ENCODE measurements at places on chromosomes 1 and 21.

DNA sequence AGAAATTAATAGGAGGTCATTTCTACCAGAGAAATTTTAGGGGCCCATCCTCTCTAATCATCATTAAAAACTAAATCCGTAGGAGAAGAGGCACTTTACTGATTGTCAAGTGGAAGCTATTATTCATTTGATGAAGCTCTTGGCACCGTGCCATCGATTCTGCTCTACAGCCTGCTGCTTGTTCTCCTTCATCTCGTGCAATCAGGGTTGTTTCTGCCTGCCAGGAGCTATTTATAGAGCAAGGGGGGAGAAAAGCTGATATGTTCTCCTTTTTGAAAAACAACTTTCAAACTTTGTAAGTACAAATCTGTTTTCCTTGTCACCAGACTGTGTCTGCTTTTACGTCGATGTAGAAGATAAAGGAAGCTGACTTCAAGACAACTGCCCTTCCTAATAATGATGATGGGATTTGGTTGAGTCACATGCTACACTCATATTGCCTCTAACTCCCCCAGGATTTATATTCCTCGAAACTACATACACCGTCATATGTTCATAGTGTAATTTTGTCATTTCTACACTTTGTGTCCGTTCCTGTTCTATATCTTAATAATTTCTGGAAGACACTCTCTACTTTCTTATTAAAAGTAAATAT lies 169.6 kb upstream of the LHX8 start:
- DNase-seq: peak; percentile 30

- no peak for DNase-seq
Observed at GRCh38 chr1:201139306-201139705, 12.3 kb upstream of the ASCL5 start.

GRCh38 chr1:42964044-42964812 lies 5.6 kb upstream of the SLC2A1 start:
- no peak for DNase-seq

- DNase-seq: no peak
Observed at GRCh38 chr1:68976916-68977610, 480.2 kb upstream of the DEPDC1 start.

DNA sequence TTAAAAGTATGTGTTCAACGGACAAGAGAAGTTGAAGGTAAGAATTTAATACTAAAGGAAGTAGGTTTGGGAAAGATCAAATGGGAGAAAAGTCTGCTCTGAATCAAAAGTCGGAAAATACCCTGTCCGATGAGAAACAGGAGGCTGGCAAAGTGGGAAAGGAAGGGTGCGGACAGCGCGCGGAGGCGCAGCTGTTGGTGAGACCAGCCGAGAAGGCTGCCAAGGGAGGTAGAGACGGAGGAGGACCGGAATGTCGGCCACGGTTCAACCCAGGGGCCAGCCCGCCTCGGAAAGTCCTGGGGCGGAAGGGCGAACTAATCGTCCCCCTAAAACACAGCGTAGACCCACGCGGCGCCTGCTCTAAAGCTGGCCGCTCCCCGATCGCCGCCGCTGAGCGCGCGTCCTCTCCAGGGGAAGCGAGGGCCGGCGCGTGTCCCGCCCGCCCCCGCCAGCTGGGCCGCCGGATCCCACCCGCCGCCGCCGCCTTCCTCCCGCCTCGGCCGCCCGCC lies 639 bp upstream of the SPATA1 start:
- DNase-seq: peak; percentile 51

DNA sequence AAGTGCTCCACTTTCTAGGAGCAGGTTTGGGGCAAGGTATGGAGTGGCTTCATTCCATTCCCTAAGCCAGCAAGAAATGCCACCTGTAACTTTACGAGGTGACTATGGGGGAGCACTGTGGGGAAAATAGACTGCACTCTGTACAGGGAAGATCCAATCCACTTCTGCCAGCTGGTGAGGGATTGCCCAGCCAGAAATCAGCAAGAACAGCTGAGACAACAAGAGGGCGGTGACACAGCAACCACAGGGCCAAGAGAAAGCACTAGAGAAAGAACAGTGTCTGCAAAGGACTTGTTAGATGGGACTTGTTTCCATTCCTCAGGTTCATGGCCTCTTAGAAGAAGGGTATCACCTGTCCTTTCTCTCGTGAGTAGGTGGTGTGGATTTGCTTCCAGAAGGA lies 19.6 kb downstream of the CAPN8 start:
- no peak for DNase-seq

DNA sequence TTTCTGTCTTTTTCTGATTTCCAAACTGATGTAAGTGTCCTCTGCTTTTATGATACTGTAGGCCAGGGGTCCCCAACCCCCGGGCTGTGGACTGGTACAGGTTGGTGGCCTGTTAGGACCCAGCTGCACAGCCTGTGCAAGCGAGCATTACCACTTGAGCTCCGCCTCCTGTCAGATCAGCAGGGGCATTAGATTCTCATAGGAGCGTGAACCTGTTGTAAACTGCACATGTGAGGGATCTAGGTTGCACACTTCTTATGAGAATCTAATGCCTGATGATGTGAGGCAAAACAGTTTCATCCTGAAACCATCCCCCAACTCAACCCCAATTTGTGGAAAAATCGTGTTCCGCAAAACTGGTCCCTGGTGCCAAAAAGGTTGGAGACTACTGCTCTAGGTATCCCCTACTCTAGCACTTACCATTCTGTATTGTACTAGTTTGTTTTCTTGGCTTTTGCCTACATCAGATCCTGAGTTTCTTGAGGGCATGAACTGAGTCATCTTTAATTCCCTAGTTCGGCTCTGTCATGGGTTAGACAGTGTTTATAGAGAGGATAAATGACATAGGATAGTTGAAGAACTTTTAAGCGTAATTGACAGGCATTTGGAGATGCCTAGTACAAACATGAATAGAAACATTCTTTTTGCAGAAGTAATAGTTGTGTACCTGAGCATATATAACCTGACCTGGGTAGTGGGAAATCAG lies 4.1 kb downstream of the ABCD3 start:
- no peak for DNase-seq

- no peak for DNase-seq
Observed at GRCh38 chr1:247627951-247628350, 22.6 kb downstream of the OR2G3 start.

DNA sequence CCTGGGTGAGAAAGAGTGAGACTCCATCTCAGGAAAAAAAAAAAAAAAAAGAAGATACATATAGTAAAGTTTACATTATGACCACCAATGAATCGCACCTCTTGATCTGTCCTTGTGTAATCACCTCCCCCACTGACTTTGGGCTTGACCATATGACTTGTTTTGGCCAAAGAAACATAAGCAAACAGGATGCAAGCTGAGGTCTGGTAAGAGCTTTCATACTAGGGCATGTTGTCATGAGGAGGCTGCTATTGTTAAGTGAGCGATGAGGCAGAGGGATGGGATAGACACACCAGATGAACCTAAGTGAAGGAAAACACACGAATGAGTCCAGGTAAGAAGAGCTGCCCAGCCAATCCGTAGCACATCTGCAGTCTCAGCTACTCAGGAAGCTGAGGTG lies 10.7 kb downstream of the ENAH start:
- DNase-seq: no peak

- DNase-seq: no peak
Observed at GRCh38 chr1:200474633-200475032, 64.8 kb upstream of the ZNF281 start.

DNA sequence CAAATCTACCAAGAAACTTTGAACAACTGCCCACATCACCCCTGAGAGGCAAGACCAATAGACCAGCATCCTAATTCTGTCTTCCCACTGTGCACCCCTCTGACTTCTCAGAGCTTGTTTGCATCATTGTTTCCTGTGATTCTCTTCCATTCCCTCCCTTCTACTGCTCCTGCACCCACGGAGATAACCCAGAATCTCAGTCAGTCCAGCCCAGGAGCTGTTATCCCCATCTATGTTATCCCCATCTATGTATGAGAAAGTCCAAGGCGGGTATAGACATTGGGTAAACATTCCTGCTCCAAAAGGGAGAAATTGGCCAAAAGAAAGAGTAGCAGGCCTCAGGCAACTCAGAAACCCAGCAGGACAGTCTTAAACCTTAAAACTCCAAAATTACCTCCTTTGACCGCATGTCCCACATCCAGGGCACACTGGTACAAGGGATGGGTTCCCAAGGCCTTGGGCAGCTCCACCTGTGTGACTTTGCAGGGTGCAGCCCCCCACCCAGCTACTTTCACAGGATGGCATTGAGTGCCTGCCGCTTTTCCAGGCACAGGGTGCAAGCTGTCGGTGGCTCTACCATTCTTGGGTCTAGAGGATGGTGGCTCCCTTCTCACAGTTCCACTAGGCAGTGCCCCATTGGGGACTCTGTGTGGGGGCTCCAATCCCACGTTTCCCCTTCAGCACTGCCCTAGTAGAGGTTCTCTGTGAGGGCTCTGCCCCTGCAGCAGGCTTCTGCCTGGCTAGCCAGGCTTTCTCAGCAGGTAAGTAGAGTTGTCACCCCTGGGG lies 414.8 kb downstream of the NPHP4 start:
- no peak for DNase-seq

DNA sequence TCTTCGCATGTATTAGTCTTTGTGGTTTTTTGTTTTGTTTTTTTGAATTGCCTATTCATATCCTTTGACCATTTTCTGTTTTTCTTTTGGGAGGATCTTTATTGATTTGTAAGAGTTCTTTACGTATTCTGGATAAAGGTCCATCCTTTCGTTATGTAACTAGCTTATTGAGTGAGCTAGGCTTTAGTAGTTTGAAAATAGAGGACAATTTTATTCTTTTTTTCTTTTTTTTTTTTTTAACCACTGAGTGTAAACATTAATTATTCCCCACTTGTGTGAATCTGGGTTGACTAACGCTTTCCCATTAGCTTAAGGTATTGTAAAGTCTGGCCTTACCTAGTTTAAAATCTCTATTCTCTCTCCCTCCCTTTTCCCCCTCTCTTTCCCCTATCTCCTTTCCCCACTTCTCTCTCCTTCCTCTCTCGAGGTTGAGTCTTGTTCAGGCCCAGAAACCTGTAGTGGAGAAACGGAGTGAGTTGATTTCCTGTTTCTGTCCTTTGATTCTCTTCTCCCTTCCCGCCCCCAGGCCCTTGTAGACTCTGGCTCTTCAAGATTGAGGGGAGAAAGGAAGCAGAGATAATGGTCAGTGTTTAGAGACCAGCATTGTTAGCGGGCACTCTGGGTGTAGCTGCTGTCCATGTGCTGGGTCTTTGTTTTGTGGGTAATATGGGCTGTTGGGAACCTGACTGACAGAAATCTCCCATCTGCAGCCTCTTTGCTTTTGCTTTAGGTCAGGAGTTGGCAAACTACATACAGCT lies 1.5 kb downstream of the MORC3 start:
- DNase-seq: no peak

- no peak for DNase-seq
Observed at GRCh38 chr1:201937624-201938213, 8.6 kb downstream of the LMOD1 start.

- no peak for DNase-seq
Observed at GRCh38 chr1:238112952-238113621, 222.4 kb upstream of the ZP4 start.

DNA sequence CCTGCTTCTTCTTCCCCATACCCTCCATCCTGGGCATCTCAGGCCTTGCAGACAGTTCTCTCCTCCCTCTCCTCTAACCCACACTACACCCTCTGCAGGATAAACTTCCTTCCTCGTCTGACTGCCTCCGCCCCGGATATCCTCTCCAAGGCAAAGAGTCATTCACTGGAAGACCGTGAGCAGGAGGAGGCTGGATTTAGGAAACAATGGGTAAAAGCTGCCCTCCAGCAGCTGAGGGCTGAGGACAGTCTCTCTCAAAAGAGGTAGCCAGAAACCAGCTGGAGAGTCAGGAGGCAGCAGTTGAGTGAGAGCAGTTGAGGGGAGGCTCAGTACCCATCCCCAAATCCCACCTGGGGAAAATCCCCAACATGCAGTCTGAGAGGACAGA lies 1.4 kb downstream of the CSRP1 start:
- no peak for DNase-seq

DNA sequence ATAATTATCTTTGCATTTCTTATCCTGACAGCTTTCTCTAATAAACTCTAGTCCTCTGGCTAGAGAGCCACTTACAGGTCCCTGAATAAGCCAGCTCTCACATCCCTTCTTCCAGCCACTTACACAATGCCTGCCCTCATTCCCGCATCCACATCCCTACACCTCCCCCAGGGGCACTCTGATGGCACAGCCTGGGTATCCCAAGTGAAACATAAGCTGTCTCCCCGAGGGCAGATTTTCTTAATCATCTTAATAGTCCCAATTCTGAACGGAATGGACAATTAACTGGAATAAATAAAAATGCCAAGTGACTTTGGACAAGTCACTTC lies 4.9 kb downstream of the RHOC start:
- no peak for DNase-seq

- DNase-seq: no peak
Observed at GRCh38 chr1:156880473-156880872, 13.0 kb upstream of the PEAR1 start.

GRCh38 chr21:15250384-15250783 lies 185.6 kb upstream of the NRIP1 start:
- DNase-seq: no peak

GRCh38 chr1:193537266-193538002 lies 351.0 kb upstream of the B3GALT2 start:
- no peak for DNase-seq

- no peak for DNase-seq
Observed at GRCh38 chr1:204041803-204042505, 31.0 kb upstream of the SOX13 start.

DNA sequence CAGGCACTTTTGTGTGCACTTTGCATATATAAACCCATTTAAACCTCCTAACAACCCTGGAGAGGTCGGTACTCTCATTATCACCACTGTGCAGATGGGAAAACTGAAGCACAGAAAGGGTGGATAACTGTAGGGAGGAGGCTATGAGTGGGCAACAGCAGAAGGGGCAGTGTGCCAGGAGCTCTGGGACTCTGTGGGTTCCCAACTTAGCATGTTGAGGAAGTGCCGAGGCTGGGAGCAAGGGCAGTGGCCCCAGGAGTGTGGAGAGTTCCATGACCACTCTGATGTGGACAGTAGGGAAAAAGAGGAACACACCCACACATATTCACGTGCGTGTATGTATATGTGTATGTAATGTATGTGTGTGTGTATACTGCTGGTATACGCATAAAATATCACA lies 25.7 kb upstream of the KCNC4 start:
- DNase-seq: no peak

- DNase-seq: no peak
Observed at GRCh38 chr1:45423906-45424678, 66.9 kb downstream of the TESK2 start.

DNA sequence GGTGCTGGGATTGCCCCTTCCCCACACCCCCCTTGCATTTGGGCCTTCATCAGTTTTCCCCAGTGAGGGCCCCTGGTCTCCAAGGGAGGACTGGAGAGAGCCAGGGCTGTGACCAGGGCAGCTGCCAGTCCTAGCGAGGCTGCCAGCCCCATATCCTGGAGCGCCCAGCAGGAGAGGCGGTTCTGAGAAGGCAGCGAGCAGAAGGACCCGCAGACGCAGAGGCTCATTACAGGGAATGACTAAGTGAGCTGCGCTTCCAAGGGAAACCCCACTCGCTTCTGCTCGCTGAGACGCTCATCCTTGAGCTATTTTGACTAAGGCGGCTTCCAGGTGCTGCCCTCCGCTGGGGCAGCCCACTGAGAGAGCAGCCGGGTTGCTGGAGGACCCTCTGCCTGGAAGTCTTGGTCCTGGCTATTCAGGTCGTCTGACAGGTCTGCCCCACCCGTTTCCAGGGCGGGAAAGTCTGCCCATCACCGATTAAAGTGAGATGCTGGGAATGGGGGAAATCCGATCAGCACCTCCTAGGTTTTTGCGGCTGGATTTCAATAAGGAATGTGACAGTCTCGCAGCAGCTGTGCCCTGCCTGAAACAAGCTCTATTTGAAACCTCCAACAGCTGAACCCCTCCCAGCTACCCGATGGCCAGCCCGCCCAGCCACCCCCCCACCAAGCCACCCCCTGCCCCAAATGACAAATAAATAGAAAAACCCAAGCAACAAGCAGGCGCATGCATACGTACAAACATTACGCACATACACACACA lies 2.8 kb downstream of the KCNN3 start:
- no peak for DNase-seq
